Uterine smooth muscle cell (primary cell): ENCODE measurements at places on chromosomes 5 and 9. TPM values are rescaled to one million over a fixed set of nuclear protein-coding genes. Genes with fewer than 3 reads are reported as not detected.

The GPR150 gene
- total RNA-seq, result 0.12 and 0.33 TPM in 2 replicates

The ZNF608 gene
- 1.8 and 2.2 TPM in 2 replicates for total RNA-seq

The PTGS1 gene
- total RNA-seq, result 11.4 and 31.2 TPM in 2 replicates

The OBP2B gene
- total RNA-seq, result not detected in 2 replicates

The DNAJA1 gene
- 106 and 129 TPM in 2 replicates for total RNA-seq

The DAB2IP gene
- 7.5 and 14.4 TPM in 2 replicates for total RNA-seq

The CAPSL gene
- not detected in 2 replicates for total RNA-seq

The MRPS27 gene
- total RNA-seq, result 87.8 and 89.2 TPM in 2 replicates

The PCDHGB2 gene
- total RNA-seq, result 1.2 and 1.7 TPM in 2 replicates

The FAM153A gene
- total RNA-seq, result 0.62 TPM in 1 of 2 replicates, not detected in the other
